Stimulated activated CD4-positive, alpha-beta T cell treated with anti-CD3 and anti-CD28 coated beads, Interleukin-1b, Interleukin-23, amount 100 ng/mL, for 1 hour (primary cell): ENCODE measurements at places on chromosomes 13 and 19.

- DNase-seq, result no peak
Measured at GRCh38 chr13:99542788-99543406, 41.6 kb downstream of the TM9SF2 start.

DNA sequence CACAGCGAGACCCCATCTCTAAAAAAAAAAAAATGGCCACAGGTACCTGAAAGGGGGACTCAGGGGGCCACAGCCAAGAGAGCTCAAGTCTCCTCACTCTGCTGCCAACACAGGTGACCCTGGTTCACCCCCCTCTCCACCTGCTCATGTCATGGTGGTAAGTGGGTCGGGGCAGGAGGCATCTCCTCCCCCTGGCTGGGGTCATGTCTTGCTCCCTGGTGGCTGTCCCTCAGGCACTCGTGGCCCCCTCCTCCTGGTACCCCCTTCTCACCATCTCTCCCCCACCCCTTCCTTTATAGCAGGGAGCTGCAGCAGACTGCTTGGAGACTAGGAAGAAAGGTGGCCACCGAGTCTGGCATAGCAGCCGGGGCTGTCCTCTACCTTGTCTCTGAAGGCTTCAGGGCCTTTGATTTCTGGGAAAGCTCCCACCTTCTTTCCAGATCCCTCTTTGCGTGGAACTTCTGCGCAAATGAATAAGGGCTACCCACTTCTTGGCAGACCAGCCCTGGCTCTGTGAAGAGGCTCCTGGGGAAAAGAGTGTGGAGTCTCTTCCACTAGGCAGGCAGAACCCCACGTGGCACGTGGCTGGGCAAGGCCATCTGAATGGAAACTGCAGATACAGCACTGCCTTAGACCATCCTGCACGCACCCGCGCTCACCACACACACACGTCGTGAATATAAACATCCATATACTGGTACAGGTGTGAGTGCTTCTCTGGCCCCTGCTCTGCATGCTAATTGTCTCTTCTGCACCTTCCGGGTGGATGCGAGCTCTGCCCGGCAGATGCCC lies 20.1 kb upstream of the MIER2 start:
- DNase-seq, result no peak

GRCh38 chr19:34786236-34786635 lies 13.2 kb upstream of the ZNF599 start:
- no peak for DNase-seq

DNA sequence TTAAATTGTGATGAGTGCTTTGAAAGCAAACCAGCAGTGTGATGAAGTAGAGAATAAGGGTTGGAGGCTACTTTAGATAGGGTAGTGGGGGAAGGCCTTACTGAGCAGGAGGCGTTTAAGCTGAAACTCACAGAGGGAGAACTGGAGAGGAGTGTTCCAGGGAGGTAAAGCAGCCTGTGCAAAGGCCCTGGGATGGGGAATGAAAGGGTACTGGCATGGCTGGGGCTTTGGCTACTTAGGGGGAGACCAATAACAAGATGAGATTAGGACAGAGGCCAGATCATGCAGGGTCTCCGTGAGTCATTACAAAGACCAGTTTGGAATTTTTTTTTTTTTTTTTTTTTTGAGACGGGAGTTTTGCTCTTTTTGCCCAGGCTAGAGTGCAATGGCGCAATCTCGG lies 1.1 kb downstream of the PPP5C start:
- DNase-seq, result no peak

- no peak for DNase-seq
Measured at GRCh38 chr19:33421368-33421767, 47.9 kb downstream of the CEBPG start.

- DNase-seq, result no peak
Measured at GRCh38 chr13:96898212-96898611, 96.1 kb downstream of the OXGR1 start.

DNA sequence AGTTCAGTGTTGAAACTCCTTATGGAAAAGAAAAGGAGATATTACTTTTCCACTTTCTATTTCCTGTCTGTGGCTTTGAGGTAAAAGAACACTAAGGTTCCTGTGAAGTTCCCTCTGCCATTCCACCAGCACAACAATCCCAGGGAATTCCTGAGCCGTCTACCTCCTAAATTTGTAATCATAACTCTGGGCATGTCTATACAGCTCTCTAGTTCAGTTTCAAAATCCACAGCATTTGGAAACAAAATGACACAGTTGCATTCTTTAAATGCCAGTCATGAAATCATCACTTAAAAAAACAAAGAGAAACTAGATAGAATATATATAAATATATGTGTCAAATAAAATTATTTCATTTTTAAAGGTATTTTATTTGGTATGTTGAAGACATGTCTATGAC lies 9.0 kb upstream of the THSD1 start:
- DNase-seq, result no peak

DNA sequence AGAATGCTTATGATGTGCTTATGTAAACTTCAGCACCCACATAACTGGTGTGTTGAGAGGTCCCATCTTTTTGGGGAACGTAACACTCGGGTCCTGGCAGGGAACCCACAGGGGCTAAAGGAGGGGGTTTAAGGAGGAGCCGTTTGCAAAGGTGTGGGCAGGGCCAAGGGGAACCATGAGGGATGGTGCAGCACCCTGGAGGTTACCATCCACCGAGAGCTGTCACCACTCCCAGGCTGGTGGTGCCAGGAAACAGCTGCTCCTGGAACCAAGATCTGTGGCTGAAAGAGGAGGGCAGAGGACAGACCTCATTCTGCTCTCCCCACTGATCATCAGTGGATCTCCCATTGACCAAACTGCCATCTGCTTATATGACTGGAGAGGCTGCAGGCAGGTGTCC lies 23.2 kb upstream of the CYP4F8 start:
- no peak for DNase-seq

GRCh38 chr19:46502891-46503290 lies 7.2 kb upstream of the PNMA8B start:
- DNase-seq, result no peak

DNA sequence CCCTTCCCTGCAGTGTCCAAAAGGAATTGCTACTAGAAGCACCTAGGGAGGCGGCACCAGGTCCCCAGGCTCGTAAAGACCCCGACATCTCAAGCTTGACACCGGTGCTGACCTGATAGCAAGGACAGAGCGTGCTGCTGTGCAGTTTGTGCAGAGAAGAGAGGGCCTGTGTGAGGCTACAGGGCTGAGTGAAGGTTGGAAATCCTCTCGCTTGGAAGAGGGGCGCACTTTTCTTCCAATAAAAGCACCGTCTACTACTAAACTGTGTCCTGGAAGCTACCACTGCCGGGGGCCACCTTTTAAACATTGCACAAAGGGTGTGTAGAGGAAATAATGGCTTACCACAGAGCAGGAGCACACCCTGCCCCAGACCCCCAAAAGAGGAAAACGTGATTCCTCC lies 11.0 kb downstream of the TMEM272 start:
- DNase-seq, result no peak

DNA sequence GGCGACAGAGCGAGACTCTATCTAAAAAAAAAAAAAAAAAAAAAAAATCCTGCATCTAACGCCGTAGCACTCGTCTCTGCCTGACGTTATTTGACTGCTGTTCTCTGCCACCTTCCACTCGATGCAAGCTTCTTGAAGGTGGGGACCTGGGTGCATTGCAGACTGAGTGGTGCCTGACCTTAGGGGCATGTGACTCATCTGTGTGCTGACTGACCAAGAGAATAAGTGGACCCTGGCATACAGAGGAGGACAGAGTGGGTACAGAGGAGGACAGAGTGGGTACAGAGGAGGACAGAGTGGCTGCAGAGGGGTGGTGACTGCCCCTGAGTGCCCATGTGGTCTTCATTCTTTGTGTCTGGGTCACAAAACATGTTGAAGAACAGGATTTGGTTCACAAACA lies 7.6 kb downstream of the WTIP start:
- DNase-seq, result no peak
